ENCODE measurements at places on chromosomes 12 and 14.

GRCh38 chr12:110885152-110885840 lies 35.1 kb downstream of the MYL2 start:
- peak; percentile 81 for DNase-seq

DNA sequence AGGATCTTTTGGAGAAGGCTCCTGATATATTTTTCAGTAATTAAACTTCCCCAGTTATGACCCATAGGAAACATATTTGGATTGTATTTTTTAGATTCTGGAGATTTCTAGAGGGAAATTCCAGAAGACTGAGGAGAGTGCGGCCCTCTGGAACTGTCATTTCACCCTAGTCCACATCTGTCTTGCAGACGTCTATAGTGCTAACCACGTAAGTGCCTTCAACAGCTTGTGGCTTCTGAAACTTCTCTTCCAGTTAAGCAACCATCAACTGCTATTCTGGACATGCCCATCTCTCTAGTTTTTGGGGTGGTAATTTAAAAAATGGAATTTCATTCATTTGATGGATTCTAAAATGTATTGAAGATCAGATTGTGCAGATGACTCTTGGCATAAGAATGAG lies 1098.8 kb downstream of the TMEM121 start:
- no peak for DNase-seq

DNA sequence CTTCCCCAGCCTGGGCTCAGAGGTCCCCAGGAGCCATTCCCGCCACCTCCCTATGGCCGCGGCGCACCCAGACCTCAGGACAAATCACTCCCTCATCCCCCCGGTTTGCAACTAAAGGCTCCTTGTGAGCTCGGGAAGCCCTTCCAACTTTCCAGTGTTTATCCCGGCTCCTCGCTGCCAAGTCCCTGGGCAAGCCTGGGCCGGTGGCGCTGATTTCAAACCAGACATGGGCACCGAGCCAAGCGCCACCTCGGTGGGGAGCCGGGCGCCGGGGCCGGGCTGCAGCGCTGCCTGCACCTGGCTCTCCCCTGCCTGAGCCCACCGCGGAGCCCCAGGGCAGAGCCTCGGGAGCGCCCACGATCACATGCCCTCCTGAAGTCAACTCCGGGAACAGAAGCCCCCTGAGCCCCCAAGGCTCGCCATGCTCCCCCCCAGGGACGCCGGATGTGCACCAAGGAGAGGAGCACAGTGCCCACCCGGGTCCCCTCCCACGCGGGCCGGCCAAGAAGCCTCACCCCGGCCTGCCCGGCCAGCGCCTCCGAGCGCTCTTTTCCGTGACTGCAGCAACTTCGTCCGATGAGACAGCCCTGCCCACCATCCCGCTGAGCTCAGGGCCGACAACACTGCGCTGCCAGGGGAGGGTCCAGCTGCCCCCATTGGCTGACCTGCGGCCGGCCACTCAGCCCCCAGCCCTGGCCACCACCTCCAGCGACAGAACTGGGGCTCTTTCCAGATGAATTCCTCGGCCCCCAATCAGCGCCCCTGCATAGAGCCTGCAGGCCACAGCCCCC lies 50.0 kb downstream of the NCOR2 start:
- peak; percentile 81 for DNase-seq

GRCh38 chr12:6336889-6337853 lies 4.7 kb downstream of the TNFRSF1A start:
- DNase-seq, result no peak

GRCh38 chr12:96237465-96238077 lies 43.4 kb downstream of the ELK3 start:
- no peak for DNase-seq

- no peak for DNase-seq
Observed at GRCh38 chr12:53752192-53752601, 418 bp upstream of the CISTR start.

DNA sequence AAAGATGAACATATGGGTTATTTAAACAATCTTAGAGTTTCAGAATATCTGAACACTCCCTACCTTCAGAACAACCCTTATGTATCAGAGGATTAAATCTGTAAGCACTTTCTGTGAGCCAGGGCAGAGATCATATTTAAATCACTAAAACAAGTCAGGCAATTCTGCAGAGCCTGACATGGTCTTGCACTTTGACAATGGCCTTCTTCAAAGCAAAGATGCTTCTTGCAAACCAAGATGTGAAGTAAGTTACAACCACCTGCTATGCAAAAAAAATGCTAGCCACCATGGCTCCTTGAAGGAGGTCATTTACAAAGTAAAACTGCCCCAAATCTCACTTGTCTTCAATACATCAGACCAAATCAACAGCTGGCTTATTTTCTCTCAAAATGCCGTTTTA lies 3.2 kb downstream of the PPP1CC start:
- DNase-seq, result no peak

GRCh38 chr12:122999986-123000420 lies 19.5 kb downstream of the ARL6IP4 start:
- peak; percentile 10 for DNase-seq

GRCh38 chr14:69648480-69649451 lies 37.4 kb downstream of the SUSD6 start:
- DNase-seq, result no peak

DNA sequence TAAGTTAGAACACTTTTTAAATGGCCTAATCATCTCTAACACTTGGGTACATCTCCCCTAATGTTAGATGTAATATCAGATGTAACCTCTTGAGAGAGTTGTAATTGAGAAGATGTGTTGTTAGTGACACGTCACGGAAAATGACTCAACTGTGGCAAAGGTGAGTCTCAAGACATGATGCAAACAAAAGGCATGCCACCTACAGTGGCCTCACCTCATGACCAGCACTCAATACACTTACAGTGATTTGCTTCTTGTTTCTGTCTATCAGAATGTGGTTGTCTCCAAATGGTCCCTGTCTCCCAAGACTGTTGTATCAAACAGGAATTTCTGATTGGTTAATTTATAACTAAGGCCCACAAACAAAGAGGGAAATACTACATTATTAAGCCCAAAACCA lies 91.2 kb downstream of the SLC25A21 start:
- DNase-seq, result no peak

- DNase-seq, result no peak
Observed at GRCh38 chr14:103085106-103086091, 1.4 kb downstream of the LBHD2 start.

DNA sequence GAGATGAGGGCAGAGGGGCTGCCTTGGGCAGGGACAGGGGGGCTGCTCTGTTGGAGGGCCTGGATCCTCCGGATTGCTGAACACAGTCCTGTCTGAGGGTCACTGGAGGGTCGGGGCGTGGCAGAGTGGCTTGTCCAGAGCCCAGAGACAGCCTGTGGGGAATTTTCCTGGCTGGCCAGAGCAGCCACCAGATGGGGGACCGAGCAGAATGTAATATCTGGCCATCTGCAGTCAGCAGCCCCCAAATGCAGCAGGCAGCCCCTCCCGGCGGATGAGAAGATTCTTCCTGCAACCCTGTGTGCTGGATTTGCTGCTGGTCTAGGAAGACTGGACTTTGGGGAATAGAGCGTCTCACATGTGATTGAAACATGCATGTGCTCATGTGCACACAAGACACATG lies 23.3 kb upstream of the NOS1 start:
- DNase-seq, result no peak

DNA sequence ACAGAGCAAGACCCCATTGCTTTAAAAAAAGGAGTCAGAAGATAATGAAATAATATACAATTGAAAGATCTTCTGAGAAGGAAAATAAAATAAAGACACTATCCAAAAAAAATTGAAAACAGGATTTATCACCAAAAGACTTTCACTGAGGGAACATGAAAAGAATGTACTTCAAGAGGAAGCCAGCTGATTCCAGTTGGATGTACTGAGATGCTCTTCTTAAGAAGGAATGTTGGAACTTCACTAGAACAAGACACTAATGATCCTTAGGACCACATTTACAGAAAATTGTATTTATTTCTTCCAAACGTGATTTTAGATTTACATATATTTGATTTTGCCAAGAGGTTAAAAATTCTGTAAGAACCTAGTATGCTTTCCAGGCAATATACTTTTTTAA lies 65.6 kb upstream of the CNOT2 start:
- no peak for DNase-seq

- no peak for DNase-seq
Observed at GRCh38 chr14:74702293-74702692, 10.6 kb downstream of the AREL1 start.

DNA sequence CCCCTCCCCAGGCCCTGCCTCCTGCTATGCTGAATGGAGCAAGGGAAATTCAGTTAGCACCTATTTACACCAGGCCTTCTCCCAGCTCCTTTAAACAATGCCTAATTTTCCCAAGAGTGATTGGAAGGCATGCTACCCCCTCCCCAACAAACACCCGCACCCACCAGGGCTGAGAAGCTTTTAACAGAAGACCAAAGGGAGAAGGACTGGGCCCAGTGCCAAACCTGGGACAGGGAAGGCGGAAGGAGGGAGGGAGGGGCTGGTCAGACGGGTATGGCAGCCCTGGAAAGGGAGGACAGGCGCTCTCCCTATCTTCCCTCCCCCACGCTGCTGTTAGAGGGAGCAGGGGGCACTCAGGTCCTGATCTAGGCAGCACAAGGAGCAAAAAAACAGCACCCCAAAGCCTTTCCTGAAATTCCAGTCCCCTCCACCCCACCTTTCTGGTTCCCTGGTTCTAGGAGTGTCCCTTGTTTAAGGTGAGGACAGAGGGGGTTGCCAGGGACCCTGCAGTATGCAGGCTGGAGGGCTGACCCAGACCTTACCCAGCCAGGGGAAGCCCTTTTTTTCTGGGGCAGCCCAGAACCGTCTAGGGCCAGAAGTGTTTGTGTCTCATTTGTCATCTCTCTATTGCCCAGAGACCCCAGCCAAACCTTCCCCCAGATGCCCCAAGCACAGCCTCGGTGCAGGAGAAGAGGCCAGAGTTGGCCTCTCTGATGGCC lies 2.4 kb upstream of the KRT8 start:
- DNase-seq, result peak; percentile 48

DNA sequence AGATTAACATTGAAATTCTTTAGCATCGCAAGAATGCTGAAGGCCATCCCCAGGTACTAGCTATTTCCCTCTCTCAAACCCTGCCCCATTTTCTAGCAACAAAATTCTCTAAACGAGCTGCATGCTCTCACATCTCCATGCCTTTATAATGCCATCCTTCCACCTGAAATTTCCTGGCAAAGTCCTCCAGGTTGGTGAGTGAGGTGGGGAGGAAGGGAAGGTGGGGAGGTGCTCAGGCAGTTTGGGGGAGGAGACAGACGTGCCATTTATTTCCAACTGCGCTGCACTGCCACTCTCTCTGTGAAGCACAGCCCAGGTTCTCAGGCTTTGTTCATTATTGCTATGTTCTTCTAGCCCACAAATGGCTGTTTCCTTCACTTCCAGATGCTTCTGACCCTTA lies 208.4 kb downstream of the PAWR start:
- peak; percentile 0 for DNase-seq

GRCh38 chr12:33830070-33830469 lies 192.2 kb upstream of the ALG10 start:
- DNase-seq, result no peak

DNA sequence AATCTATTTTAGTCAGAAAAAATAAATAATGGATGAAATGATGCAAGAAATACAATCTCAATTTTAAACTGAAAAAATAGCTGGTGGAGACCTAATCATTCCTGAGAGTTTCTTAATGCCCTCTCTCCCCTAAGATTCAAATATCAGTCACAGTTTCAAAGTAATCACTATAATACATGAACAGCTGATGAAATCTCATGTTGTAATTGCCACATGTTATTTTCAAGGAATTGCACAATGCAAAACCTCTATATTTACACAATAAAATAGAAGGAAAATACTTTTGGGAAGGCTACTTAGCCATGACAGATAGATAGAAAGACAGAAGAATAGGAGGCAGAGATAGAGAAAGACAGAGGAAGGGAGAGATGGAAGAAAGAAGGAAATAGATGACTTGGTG lies 18.2 kb downstream of the IFNG-AS1 start:
- DNase-seq, result no peak

DNA sequence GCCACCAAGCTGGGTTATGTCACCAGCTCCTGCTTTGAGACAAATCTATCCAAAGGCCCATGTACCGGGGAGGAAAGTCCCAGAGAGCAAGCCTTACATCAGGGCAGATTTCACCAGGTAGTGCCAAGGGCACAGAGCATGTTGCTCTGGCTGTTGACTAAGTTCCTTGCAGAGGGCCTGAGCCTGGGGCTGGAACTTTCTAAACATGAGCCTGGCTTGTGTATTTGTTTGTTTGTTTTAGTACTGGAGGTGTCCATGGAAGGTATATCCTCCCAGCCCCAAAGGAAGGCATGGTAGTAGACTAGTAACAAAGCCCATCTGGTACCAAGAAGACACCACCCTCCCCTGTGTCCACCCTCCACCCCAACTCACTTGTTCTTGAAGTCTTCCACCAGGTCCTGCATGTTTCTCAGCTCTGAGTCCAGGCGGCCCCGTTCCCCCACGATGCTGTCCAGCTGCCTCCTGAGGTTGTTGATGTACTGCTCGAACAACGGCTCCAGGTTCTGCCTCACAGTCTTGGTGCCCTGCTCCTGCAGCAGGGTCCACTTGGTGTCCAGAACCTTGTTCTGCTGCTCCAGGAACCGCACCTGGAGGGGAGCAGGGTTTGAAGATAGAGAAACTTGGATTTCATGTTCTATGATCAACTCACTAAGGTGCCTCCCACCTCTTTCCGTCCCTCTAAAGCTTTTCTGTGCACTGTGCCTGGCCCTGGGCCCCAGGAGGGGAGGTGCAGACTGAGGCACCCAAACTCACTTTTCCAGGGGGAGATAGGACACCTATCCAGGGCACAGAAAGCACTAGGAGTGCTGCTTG lies 1.4 kb downstream of the KRT5 start:
- DNase-seq, result no peak

DNA sequence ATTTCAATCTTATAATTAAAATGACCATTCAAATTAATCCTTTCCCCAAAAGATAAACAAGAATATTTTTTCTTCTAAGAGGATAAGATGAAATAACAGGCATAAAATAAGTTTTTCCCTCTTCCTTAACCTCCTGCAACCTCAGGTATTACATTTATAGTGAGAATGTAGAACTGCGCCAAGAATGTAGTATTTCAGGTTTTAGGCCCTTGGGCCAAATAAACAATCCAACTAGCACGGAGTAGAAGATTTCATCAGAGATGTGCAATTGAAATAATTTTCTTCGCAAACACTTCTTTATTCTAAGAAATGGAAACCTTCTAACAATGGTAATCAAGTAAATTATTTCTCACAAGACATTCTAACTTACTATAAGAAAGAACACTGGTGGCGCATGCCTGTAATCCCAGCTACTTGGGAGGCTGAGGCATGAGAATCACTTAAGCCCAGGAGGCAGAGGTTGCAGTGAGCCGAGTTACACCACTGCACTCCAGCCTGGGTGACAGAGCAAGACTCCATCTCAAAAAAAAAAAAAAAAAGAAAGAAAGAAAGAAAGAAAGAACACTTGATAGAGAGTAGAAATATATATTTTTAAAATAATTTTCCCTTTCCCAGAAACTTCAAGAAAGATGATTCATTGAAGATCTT lies 100.8 kb downstream of the TAOK3 start:
- DNase-seq, result peak; percentile 39

- DNase-seq, result no peak
Observed at GRCh38 chr14:95703341-95703740, 10.6 kb downstream of the TCL1A start.

- no peak for DNase-seq
Observed at GRCh38 chr12:104064842-104065427, 604 bp downstream of the HCFC2 start.
